ENCODE measurements at places on chromosomes 16 and 17.

GRCh38 chr16:11673091-11674000 is 5.1 kb downstream of the SNN start:
- no peak for DNase-seq

DNA sequence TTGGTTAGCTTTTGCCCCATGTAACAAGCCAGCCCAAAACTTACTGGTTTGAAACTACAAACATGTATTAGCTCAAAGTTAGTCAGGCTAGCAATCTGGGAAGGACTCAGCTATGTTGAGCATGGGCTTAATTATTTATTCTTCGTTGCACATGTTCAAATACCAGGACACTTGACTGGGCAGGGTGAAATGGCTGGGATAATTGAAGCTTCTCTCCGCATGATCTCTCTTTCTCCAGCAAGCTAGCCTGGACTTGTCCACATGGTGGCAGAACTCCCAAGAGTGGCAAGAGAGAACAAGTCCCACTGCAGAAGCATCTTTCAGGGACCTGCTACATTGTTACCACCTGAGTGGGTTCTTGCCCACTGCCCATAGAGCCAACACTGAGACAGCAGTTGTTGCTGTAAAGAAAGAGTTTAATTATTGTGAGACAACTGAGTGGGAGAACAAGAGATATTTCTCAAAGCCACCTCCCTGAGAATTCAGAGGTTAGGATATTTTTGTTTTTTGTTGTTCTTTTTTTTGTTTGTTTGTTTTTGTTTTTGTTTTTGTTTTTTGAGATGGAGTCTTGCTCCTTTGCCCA is 16.8 kb upstream of the ATF7IP2 start:
- DNase-seq: no peak

DNA sequence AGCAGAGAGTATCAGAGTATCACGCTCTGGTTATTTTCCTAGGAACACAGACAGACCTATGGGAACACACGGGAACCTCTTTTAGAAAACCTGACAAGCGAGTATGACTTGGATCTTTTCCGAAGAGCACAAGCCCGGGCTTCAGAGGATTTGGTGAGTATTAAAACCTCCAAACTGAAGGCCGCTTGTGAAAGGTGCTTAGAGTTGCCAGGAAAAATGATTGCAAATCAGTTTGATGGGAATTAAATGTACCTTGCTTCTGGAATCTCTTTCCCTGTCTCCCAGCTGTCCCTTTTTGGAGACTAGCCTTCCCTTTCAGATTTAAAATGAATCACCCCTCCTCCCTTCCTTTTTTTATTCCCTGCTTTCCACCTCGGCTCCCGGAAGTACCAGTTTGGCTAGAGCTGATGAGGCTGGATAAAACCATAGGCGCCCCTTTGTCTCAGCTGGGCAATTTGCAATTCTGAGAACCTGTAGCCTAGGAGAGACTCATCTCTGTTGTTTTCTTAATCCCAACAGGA is 27.3 kb downstream of the KAT7 start:
- no peak for DNase-seq

DNA sequence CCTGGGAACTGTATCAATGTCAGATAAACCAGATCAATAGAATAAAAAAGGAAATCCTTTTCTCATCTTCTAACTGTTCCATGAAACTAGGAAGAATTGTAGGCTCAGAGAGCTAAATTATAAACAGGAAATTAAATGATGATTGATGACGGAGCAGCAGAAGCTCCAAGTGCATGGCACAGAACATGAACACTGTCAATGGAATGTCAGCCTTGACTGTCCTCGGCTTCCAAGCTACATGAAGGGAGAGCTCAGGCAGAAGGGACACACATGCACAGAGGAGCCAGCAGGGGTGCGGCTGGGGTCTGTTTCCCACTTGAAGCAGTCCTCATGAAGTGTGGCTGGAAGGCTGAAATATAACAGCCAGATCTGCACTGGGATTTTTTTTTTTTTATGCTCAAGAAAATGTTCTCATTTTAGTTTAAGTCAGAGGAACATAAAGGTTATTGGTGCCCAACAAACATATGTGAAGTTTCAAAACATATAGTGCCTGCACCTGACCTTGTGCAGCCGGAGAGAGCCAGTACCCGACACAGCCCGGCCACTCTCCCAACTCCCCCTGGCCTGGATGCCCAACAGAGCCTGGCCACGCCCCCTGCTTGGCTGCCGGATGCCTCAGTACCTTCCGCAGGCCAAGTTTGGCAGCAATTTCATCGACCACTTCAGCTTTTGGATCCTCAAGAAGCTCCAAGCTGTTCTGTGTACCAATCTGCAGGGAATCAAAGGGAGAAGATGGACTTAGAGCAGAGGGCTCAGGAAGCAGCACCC is 37.0 kb downstream of the NPLOC4 start:
- no peak for DNase-seq

DNA sequence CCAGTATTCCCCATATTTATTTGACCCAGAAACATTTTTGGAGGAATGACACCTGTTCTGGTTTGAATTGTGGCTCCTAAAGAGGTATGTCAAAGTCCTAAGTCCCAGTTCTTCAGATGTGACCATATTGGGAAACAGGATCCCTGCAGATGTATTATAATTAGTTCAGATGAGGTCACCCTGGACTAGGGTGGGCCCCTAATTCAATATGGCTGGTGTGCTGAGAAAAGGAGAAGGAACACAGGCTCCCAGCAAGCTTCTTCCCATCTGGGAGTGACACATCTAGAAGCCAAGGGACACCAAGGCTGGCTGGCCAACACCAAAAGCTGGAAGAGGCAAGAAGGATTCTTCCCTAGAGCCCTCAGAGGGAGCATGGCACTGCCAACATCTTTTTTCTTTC is 3.8 kb upstream of the GCSH start:
- no peak for DNase-seq
